ENCODE measurements at places on chromosomes 7 and 10.

DNA sequence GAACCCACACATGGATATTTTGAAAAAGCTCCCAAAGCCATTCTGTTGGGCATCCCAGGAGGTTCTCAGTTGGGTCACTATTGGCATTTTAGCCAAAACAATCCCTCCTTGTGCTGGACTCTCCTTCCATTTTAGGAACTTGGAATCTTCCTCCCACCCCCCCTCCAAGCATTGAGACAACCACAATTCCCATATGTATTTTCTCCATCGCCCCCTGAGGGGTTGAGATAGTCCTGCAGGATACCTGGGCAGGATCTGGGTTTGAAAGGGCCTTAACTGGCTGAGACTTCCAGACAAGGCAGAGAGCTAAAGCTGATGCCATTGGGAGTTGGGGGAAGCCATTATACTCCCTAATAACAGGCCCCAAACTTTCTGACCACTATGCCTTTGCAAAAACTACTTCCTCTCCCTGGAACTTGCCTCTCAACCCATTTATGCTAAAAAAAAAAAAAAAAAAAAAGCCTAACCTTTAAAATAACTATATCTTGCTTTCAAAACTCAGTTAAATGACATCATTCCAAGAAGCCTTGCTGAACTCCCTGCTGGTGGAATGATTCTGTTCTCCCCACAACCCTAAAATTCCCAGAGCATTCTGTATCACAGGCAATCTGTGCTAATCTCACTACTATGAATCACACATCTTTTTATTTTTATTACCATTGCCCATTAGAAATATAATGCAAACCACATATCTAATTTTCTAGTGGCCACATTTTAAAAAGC, 77.5 kb upstream of the PDE1C start:
- DNase-seq: no peak

GRCh38 chr7:85165263-85165662, 21.6 kb downstream of the SEMA3D start:
- DNase-seq: no peak

DNA sequence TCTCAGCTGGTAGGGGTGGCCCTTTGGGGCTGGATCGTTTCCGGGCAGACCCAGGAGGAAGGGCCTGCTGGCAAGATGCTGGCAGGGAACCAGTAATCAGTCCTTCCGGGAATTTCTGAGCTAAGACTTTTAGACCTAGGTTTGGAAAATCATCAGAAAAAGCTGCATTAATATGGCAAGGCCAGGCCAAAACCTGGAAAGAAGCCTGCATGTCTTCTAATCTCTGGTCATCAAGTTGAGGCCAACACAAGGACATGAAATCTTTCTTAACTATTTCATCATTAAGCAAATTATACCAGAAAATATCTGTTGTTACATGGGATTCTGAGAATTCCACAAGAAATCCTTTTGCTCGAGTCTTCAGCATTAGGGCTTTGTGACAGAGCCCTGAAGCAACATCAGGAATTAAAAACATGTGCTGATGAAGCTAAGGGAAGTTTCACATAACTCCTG, 19.9 kb downstream of the CPA1 start:
- no peak for DNase-seq

GRCh38 chr7:12737373-12737772, 49.9 kb downstream of the ARL4A start:
- DNase-seq: no peak

- DNase-seq: no peak
Observed at GRCh38 chr10:118500477-118501104, 94.9 kb downstream of the PRLHR start.

- DNase-seq: no peak
Observed at GRCh38 chr7:17948526-17949238, 8.4 kb upstream of the SNX13 start.

- DNase-seq: no peak
Observed at GRCh38 chr10:128835361-128835760, 631.7 kb upstream of the MGMT start.

DNA sequence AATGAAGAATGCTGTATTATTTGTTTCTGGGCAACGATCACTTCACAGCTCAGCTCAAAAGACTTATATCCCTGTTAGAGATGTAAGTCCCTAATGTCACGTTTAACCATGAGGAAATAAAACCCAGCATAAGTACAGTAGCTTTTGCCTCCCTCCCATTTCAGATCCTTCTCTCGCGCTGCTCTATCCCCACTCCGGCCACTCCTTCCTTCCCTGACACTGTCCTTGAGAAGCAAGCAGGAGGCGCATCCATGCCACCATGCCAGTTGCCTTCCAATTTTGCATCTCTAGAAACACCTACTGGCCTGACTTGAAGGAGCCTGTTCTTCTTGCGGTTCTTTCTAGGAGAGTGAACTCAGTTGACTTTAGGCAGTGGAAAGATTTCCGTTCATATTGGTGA, 1.2 kb downstream of the FAM180A start:
- DNase-seq: no peak

DNA sequence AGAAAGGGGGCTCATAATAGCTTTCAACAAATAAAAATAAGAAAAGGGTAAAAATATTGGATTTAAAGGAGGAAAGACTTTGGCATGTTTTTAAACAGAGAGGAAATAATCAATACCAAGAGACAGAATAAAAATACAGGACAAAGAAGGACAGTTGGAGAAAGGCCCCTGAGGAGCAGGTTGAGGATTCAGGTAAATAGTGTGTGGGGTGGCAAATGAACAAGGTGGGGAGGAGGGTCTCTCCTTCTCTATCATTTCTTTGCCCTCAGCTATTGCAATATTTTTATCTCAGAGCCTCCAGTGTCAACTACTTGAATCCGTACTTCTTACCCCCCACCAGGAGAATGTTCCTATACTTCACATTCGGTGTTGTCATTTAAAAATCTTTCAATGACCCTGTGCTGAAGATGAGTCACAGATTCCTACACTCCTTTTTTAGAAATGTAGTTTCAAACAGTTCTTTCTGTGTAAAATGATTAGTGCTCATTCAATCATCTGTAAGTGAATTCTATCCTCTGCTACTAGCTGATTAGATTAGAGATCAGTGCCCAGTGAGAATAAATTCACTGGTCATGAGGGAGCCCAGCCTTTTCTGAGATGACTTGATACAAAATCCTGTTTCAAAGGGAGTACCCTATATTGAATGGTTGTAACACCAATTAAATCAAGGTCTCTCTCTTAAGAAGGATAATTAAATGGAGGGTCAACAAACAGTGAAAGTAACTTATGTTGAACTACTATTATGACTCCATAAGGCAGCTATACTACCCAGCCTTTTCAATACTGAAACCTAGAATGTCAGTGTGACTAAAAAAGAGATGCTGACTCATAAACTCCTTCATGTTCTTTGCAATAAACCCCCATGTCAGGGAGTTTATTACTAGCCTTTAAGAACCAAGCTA, 50.4 kb upstream of the WNT16 start:
- DNase-seq: no peak

DNA sequence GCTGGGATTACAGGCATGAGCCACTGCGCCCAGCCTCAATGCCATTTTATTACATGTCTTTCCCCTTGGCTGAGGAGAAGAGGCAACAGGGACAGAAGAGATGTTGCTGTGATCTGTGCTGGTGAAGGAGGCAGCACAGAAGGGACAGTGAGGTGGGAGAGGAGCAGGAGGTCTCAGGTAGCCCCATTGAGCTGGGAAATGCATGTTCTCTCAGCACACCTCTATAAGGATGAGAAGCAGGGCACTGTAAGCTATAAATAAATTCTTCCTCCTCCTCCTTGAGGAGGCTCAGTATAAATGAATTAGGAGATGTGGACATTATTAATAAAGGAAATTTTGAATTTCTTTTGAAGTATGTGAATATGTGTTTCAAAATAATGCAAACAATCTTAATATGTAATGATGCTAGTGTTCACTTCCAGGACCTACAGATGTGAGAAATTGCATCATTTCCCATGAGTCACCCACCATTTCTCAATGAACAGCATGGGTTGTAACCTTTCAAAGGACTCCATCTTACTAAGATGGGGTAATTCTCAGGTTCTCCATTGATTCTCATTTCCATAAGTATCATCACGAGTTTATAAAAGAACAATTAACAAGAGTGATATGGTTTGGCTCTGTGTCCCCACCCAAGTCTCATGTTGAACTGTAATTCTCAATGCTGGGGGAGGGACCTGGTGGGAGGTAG, 88.9 kb upstream of the ODAD2 start:
- no peak for DNase-seq

DNA sequence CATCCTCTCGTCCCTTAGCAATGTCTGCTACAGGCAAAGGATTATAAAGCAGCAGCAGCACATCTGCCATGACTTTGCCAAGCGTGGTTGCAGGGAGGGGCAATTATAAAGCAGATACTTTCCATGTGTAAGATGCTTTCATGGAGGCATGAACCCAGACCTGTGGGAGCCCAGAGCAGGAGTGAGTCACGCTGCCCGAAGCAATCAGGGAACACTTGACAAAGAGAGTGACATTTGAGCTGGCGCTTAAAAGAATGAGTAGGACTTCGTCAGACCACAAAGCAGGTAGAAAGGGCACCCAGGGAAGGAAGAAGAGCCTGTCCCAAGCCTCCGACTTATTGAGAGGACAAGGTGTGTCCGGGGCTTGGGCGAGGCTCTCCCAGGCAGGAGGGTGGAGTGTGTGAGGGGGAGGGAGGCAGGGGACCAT, 147.2 kb downstream of the MYOF start:
- no peak for DNase-seq

DNA sequence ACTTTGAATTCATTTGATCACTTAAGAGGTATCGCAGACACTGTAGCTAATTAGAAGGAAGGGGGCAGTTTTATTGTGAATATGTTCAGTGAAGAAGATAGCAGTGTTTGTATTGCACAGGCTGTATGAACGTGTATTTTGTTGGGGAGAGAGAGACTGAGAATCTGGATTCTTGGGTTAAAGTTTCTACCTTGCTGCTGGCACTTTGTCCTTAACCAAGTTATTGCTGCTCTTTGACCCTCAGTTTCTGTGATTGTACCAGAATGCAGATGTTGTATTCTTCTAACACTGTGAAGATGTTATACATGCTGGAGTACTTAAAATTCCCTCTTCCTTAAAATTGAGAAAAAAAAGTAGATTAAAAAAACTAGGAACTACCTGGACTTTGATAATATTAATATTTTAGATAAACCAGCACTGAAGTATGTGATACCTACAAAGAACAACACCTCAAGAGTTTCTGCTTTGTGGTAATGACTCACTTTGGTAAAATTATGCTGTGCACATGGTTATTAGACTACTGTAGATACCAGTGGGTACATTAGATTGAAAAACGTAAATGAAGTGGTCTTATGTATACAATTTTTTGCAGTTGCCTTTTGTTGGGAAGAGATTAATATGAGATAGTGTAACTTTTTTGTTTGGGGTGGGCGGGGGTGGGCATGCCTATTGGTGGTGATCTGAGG, 321.3 kb downstream of the AUTS2 start:
- DNase-seq: no peak

DNA sequence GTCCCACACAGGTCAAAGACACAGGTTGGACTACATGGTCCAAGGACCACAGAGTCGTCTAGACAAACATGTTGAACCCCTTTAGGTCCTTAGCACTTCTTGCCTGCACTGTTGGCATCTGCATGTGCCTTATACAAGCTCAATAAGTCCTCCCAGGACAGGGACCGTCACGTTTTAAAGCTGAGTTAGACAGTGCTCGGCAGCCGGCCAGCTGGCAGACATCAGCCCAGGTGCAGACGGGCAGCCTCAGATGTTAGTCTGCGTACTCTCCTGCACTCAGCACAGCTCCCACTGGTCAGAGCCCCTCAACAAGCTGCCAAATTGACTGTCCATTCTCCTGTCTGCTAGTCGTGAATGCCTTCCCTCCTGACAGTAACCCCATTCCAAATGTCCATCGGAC, 34.9 kb downstream of the PARP12 start:
- DNase-seq: no peak

DNA sequence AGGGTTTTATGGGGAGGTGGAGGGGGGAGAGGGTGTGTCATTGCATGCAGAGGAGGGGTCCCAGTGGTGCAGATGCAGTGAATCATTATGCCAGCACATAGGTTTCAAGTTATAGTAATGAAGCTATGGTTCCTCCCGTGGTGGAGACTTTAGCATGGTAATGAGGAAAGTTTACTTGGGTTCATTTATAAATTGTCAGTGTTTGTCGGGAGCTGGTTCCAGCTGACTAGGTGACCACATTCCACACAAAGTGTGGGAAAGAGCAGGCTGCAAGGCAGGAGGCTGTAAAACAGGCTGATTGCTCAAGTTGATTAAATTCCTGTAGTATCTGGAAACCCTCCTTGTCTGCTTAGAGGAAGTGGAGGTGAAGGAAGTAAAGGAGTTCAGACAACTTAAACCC, 78.9 kb downstream of the SRI start:
- no peak for DNase-seq

DNA sequence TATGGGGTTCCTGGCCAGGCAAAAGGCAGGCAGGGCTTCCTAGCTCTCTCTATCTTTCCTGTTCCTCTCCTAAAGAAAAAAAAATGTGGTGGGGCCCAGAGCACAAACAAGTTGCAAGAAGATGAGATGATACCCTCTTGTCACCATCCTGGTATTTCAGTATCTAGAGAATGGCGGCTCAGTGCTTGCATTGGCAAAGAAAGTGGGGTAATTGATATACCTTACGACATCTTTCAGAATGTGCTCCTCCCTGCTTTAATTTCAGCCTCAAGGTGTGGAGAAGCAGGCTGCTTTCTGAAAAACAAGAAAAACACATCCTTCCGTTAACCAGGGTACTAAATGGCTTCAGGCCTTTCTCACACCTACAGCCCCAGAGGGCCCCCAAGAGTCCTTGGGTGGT, 34.5 kb upstream of the CUX1 start:
- DNase-seq: no peak

- DNase-seq: no peak
Observed at GRCh38 chr7:78265486-78265885, 466.9 kb downstream of the PHTF2 start.

GRCh38 chr7:120877701-120878100, 19.8 kb upstream of the TSPAN12 start:
- no peak for DNase-seq

- DNase-seq: no peak
Observed at GRCh38 chr7:55174856-55175255, 156.0 kb downstream of the EGFR start.

- no peak for DNase-seq
Observed at GRCh38 chr7:371779-372545, 82.0 kb downstream of the FOXL3 start.

- DNase-seq: no peak
Observed at GRCh38 chr7:73351447-73352167, 23.6 kb downstream of the FKBP6 start.

Measured in activated CD4-positive, alpha-beta T cell treated with anti-CD3 and anti-CD28 coated beads for 24 hours (primary cell).